ENCODE measurements at places on chromosomes 3 and 15.

GRCh38 chr3:117688583-117688982, 979.0 kb downstream of the TUSC7 start:
- H3K36me3 ChIP-seq: no peaks in the 10 kb centered on the region
- no peak for DNase-seq
- H3K4me3 ChIP-seq: no peak overlapping the region
- no peaks in the 10 kb centered on the region for H3K27me3 ChIP-seq

GRCh38 chr3:127677541-127678314, 5.0 kb downstream of the ABTB1 start:
- H3K36me3 ChIP-seq: no peaks in the 10 kb centered on the region
- H3K4me3 ChIP-seq: no peak overlapping the region
- no peak overlapping the region for H3K27ac ChIP-seq
- peaks cover 33% of the 10 kb centered on the region for H3K4me1 ChIP-seq
- H3K27me3 ChIP-seq: no peaks in the 10 kb centered on the region

DNA sequence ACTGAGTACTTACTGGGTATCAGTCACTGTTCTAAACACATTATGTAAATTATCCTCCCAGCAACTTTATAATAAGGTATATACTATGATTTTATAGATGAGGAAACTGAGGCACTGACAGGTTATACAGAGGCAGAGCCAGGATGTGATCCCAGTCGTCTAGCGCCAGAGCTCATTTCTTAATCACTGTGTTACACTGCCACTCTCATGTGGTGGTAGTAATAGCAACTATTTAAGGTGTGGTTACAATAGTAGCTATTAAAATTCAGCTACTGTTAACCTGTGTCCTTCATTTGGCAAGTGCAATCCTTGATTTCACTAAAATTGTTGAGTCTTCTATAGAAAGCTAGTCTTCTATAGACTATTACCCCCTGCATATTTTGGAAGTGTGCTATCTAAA, 43.1 kb upstream of the TRPC1 start:
- H3K4me3 ChIP-seq: no peak overlapping the region
- no peaks in the 10 kb centered on the region for H3K36me3 ChIP-seq
- H3K27ac ChIP-seq: no peak overlapping the region
- no peaks in the 10 kb centered on the region for H3K27me3 ChIP-seq
- no peak for DNase-seq
- H3K4me1 ChIP-seq: no peaks in the 10 kb centered on the region

DNA sequence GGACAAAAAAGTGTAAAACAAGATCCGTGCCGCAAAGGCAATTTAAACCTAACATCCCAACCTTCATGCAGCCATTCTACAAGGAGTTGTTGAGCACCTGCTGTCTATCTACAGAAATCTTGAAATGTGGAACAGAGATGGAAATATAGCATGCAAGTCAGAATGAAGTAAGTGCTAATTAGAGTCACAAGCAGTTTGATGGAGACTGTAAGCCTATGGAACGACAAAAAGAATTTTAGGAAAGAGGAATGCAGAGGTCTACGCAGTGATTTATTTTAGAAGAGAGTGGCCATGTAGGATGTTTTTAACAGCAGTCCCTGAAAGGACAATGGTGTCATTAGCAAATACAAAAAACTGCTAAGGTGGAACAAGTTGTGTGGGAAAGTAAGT, 851 bp upstream of the DCBLD2 start:
- H3K27me3 ChIP-seq: no peaks in the 10 kb centered on the region
- H3K4me1 ChIP-seq: no peaks in the 10 kb centered on the region
- H3K27ac ChIP-seq: peak overlapping the region; percentile 91
- no peaks in the 10 kb centered on the region for H3K36me3 ChIP-seq
- no peak for DNase-seq
- peak overlapping the region; percentile 71 for H3K4me3 ChIP-seq

DNA sequence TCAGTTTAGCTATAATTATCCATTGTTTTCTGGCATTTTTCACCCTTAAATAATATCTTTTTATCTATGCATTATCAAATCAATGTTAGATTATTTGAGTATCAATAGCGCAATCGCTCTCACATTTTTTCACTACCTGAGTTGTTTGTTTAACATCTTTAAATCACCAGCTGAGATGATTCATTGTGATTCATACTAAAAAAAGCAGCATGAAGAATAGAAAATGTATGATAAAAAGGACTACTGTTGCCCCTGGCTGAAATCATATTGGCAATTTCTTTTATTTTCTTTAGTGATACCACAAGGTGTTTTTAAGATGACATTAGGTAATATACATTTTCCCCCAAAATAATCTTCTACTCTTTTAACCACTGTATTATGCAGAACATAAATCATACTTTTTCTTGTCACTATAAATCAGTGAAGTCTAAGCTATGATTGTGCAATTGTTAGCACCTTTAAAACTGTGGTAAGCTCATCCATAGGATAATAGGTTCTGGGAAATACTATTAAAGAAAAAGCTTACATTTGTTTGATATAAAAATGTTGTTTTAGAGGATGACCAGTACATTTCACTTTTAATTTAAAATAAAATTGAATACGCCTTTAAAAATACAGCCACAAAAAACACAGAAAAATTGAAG, 889.1 kb downstream of the NAALADL2 start:
- no peak overlapping the region for H3K4me3 ChIP-seq
- no peak overlapping the region for H3K27ac ChIP-seq
- H3K36me3 ChIP-seq: no peaks in the 10 kb centered on the region
- no peaks in the 10 kb centered on the region for H3K27me3 ChIP-seq
- no peaks in the 10 kb centered on the region for H3K4me1 ChIP-seq

- H3K27me3 ChIP-seq: no peaks in the 10 kb centered on the region
- H3K36me3 ChIP-seq: no peaks in the 10 kb centered on the region
- H3K4me3 ChIP-seq: no peak overlapping the region
- no peak overlapping the region for H3K27ac ChIP-seq
Observed at GRCh38 chr3:176513604-176514003, 683.7 kb downstream of the TBL1XR1 start.

DNA sequence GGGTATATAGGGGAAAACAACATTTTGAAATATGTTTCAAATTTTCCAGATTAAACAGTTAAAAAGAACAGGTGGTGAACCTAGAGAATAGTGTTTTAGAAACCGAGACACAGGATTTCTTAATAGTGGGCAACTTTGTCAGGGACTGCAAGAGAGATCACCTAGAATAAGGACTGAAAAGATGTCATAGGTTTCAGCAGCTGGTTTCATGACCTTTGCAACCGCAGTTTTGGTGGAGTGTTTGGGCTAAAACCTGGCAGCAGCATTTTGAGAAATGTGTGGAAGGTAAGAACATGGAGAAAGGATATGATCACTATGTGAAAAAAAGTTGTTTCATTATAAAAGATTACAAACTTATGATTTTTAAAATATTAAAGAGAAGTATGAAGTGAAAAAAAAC, 34.9 kb downstream of the PRKCI start:
- no peak overlapping the region for H3K27ac ChIP-seq
- H3K4me3 ChIP-seq: no peak overlapping the region
- no peaks in the 10 kb centered on the region for H3K27me3 ChIP-seq
- no peak for DNase-seq
- H3K4me1 ChIP-seq: peaks cover 26% of the 10 kb centered on the region

DNA sequence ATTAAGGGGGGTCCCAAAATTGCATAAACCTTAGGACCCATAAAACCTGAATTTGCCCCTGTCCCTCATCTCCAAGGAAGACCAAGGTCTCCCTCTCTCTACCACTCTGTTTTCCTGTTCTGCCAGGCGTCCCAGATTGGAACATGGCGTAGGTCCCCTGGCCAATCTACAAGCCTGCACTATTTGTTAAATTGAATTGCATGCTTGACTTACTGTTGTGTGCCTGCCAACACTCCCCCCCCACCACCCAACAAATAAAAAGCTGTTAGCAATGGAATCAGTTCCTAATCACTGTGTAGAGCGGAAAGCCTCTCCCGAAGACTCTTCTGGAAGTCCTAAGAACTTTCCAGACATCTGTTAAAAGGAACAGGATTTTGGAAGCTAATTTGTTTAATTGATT, 11.7 kb downstream of the CTXND1 start:
- H3K36me3 ChIP-seq: no peaks in the 10 kb centered on the region
- H3K4me3 ChIP-seq: no peak overlapping the region
- H3K27ac ChIP-seq: no peak overlapping the region
- H3K4me1 ChIP-seq: no peaks in the 10 kb centered on the region
- DNase-seq: no peak

GRCh38 chr3:109702252-109702651, 364.9 kb upstream of the DPPA4 start:
- H3K27ac ChIP-seq: no peak overlapping the region
- H3K4me1 ChIP-seq: no peaks in the 10 kb centered on the region
- H3K27me3 ChIP-seq: no peaks in the 10 kb centered on the region
- H3K4me3 ChIP-seq: no peak overlapping the region

GRCh38 chr3:188123170-188123905, 30.6 kb upstream of the LPP start:
- H3K27me3 ChIP-seq: peaks cover 9% of the 10 kb centered on the region
- no peak overlapping the region for H3K4me3 ChIP-seq
- no peaks in the 10 kb centered on the region for H3K36me3 ChIP-seq
- no peaks in the 10 kb centered on the region for H3K4me1 ChIP-seq
- no peak overlapping the region for H3K27ac ChIP-seq
- DNase-seq: no peak

DNA sequence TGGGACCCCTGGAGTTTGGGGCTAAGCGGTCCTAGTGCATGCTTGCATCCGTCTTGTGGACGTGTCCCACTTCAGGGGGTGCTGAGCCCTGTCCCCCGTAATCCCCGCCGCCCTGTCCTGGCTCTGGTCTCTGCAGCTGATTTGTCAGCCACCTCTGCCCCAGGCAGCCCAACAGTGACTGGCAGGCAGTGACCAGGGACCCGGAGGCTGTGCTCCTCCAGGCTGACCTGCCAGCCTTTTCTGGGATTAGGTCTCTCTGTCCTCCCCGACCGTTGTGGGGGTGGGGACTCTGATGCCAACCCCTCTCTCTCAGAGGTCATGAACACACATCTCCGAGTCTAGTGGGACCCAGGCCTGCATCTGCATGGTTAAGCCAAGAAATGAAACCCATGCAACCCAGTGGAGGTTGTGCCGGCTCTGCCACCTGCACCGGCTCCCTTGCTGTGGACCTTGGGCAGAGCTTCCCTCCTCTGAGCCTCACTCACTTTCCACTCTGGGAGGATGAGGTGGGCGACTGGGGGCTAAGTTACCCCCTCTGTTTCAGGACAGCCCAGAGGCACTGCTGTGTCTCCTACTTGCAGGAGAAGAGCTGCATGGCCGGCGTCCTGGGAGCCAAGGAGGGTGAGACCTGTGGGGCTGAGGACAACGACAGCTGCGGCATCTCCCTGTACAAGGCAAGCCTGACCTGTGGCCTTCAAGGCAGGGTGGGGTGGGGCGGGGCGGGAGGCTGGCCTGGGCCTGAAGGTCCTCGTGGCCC, 60.2 kb downstream of the FBLN2 start:
- DNase-seq: no peak
- H3K36me3 ChIP-seq: no peaks in the 10 kb centered on the region
- no peak overlapping the region for H3K27ac ChIP-seq
- H3K4me1 ChIP-seq: no peaks in the 10 kb centered on the region
- no peaks in the 10 kb centered on the region for H3K27me3 ChIP-seq

GRCh38 chr3:149860881-149861280, 47.9 kb downstream of the RNF13 start:
- H3K4me1 ChIP-seq: no peaks in the 10 kb centered on the region
- H3K27me3 ChIP-seq: no peaks in the 10 kb centered on the region
- no peak for DNase-seq
- no peak overlapping the region for H3K4me3 ChIP-seq

DNA sequence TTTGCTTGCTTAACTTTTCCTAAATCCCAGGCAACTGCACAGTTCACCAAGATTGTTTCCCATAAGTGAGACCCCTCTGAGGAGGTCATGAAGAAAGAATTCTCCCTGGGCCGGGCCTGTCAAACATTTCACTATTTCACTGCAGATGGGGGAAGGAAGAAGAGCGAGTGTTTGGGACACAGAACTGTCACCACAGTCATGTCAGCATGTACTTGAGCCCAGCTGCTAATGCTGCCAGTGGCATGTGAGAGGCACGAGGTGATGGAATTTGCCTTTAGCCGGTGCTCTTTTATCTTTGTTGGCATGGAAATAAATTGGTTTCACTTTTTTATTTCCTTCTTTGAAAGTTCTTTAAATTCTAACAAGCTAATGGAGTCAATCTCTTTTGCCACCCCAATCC, 277.9 kb upstream of the GADL1 start:
- no peaks in the 10 kb centered on the region for H3K36me3 ChIP-seq
- H3K27me3 ChIP-seq: no peaks in the 10 kb centered on the region
- no peaks in the 10 kb centered on the region for H3K4me1 ChIP-seq

DNA sequence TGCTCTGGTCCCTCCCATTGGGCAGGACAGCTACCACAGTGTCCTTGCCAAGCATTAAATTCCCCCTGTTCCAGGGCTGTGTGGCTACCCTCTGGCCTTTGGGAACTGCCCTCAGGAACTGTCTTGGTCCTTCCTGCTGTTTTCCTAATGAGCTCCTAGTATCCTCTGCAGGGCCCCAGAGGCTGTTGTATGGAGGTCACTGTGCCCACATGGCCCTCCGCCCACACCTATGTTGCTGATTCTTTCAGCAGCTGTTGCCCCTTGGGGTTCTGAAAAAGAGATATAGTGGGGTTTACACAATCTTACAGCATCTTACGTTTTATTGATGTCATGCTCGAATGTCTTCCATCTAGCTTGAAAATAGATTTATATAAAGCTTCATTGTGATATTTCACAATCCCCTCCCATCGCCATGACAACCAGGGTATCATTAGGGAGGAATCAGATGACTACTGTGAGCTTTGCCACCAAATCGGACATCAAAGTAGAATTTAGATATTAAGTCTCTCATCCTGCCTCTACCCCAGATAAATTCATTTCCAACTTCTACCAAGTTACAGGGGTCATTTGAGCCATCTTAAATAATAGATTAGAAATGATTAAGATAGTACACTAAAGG, 97.1 kb upstream of the NR2E3 start:
- no peak for DNase-seq
- H3K4me1 ChIP-seq: no peaks in the 10 kb centered on the region
- no peaks in the 10 kb centered on the region for H3K36me3 ChIP-seq
- no peak overlapping the region for H3K27ac ChIP-seq

- no peaks in the 10 kb centered on the region for H3K4me1 ChIP-seq
- peaks cover 1% of the 10 kb centered on the region for H3K36me3 ChIP-seq
- no peaks in the 10 kb centered on the region for H3K27me3 ChIP-seq
- DNase-seq: no peak
- H3K4me3 ChIP-seq: no peak overlapping the region
Observed at GRCh38 chr3:52931889-52932288, 34.5 kb upstream of the STIMATE start.

DNA sequence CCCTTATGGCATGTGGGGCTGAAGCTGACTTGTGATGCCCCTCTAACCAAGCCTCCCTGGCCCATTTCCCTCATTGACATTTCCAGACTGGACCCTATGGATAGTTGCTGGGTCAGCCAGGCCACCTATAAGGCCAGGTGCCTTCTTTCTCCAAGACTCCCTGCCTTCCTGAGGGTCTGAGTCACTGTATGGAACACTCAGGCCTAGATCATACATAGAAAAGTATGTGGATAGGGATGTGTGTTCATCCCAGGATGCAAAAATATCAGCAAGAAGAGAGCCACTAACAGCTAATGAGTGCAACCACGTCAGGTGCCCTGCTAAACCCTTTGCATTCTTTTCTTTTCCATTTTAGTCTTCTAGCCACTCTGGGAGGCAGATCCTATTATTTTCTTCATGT, 168.4 kb upstream of the WNT5A start:
- DNase-seq: no peak
- H3K4me1 ChIP-seq: peaks cover 49% of the 10 kb centered on the region
- H3K27ac ChIP-seq: no peak overlapping the region
- no peaks in the 10 kb centered on the region for H3K27me3 ChIP-seq
- H3K4me3 ChIP-seq: no peak overlapping the region
- H3K36me3 ChIP-seq: no peaks in the 10 kb centered on the region

- no peaks in the 10 kb centered on the region for H3K27me3 ChIP-seq
- H3K27ac ChIP-seq: no peak overlapping the region
- H3K36me3 ChIP-seq: no peaks in the 10 kb centered on the region
- no peak for DNase-seq
- no peak overlapping the region for H3K4me3 ChIP-seq
Observed at GRCh38 chr3:49638445-49638844, 35.7 kb upstream of the APEH start.

All from GM12878 (cell line).